ENCODE measurements at places on chromosomes 12 and 14.

GRCh38 chr14:28751467-28752058 lies 15.0 kb upstream of the FOXG1 start:
- no peak for DNase-seq

- DNase-seq = no peak
These were observed 147.4 kb downstream of the RASSF9 start for GRCh38 chr12:85688837-85689236.

DNA sequence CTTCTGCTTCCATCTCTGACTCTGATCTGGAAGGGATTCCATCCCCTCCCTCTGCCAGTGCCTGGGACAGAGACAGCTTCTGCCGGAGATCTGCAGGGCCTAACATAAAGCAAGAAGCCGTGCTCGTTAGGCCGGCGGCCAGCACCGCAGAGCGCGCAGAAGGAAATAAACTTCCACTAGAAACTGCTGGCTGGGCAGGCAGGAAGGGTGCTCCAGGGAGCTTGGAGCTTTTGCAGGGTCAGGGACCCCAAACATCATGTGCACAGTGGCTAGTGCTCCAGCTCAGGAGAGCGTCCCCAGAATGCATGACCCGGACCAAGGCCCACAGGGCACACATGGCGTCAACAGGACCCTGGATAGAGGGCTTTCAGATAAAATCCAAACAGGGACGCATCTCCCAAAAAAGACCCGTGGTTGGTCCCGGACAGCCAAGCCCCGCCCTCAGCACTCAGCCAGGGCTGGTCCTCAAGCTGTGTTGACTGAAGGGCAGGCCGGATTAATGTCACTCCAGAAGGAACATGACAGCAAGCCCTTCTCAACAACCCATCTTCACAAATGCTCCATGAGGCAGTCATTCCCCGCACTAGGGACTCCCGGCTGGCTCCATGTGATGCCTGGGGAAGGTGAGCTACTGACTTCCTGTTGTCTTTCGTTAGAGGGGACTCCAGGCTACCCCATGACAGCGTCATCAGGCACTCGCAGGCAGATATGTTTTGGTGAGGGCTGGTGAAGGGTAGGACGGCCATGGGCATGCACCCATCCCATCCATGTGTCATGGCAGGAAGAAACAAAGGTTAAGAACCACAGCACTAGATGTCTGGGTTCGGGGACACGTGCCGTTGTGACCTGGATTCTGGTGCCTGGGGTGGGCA lies 121.5 kb downstream of the CALM1 start:
- no peak for DNase-seq

GRCh38 chr12:63212316-63212715 lies 61.3 kb upstream of the AVPR1A start:
- no peak for DNase-seq

DNA sequence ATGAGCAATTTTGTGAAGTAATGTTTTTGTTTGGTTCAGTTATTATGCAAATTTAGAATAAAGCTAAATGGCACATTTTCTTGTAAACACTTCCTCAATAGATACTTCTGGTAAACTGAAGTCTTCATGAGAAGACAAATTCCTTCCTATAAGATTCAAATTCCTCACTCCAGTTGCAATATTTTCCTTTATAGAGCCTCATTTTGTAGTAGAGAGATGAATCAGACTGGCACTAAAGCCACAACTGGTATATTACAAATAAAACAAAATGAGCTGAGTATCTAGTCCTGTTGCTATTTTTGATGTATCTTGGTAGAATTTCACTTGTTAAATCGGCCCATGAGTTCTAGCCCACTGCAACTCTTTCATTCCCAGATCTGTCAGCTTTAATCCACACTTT lies 5.5 kb downstream of the LGR5 start:
- no peak for DNase-seq

- DNase-seq = no peak
These were observed 82.6 kb downstream of the VWF start for GRCh38 chr12:6041891-6042290.

- no peak for DNase-seq
These were observed 10.3 kb downstream of the TBPL2 start for GRCh38 chr14:55430024-55430690.

All from stimulated activated CD4-positive, alpha-beta T cell treated with anti-CD3 and anti-CD28 coated beads, Interleukin-15, amount 100 ng/mL, for 1 hour (primary cell).